NCI-H460 (cell line): ENCODE measurements at places on chromosomes 4 and X.

GRCh38 chr4:69490271-69490670, 5.4 kb downstream of the UGT2B4 start:
- no peak for DNase-seq

DNA sequence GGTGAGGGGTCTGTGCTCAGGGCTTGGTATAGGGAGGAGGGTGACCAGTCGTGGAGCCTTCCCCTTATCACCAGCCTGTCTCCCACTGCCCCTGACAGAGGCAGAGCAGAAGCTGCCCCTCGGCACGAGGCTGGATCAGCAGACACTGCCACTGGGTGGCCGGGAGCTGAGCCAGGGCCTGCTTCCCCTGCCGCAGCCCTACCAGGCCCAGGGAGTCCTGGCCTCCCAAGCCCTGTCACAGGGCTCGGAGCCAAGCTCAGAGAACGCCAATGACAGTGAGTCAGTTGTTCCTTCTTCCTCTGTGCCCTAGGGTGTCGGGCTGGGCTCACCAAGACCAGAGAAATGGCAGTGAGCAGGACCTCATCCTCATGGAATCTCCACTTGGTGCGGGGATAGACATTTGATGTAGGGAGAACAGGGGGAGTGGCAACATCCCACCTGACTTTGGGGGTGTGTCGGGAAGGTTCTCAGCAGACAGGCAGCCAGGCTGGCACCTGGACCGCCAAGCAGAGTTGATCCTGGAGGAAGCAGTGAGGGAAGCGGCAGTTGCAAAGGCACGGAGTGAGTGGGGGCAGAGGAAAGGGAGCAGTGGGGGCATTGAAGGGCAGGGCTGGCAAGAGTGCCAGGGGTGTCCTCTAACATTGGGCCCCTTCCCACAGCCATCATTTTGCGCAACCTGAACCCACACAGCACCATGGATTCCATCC, 14.3 kb upstream of the UBA1 start:
- no peak for DNase-seq

GRCh38 chrX:46178763-46179162, 366.5 kb downstream of the ZNF674 start:
- no peak for DNase-seq

- DNase-seq, result no peak
Measured at GRCh38 chr4:15132739-15133138, 130.5 kb downstream of the CPEB2 start.

- no peak for DNase-seq
Measured at GRCh38 chr4:87540146-87541058, 11.2 kb upstream of the SPARCL1 start.

DNA sequence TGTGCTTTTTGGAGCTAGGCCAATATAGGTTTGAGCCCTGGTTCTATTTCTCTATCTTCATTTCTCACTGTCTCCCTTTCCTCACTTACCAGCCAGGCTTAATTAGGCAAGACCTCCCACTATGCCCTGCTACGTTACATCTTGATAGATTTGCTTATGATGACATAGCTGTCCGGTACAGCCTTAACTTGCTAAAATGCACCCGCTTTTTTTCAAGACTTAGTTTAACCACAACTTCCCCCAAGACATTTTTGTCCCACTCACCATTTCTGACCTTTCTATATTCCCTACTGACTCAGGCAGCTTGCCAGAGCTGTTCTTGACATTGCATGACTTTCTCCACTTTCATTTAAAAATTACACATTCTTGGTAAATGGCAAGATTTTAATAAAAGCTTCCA, 152.6 kb downstream of the MID1 start:
- no peak for DNase-seq

GRCh38 chr4:38034986-38035882, 75.0 kb downstream of the PTTG2 start:
- DNase-seq, result peak; percentile 56

DNA sequence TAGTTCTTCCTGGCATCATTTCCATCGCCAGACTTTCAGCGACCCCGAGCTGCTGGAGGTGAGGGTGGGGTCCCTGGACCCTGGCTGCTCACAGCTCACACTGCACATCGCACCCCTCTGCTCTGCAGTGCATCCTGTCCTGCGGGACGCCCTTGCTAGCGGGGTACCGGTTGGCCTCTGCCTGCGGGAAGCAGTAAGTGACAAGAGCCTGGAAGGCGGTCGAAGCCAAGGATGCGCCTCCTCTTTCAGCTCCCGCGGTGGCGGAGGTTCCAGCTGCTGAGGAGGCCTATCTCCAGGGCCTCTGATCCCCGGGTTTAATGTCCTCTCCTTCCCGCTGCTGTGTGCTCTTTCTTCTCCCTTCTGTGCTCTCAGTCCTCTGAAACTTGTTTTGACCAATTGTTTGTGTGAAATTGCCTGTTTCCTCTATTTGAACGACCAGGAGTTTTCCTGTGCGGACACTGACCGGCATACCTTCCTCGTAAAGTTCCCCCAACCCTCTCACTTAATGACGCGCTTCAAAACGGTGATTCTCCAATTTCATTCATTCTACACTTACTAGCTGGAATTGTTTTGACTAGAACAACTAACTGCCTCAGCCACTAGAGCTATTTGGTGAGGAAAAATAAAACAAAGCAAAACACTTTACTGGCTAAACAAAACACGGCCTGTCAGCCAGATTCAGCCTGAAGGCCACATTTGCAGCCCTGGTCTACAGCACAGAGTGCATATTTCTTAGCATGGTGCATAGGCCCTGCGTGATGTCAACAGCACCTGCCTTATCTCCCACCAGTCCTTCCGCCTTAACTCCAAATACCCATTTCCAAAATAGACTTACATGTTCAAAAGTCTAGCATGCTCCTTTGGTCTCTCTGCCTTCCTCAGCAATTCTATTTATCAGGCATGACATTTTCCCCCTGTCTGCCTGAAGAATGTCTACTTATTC, 28.0 kb downstream of the MGAT4D start:
- DNase-seq, result no peak

- no peak for DNase-seq
Measured at GRCh38 chr4:122152711-122153226, 638 bp downstream of the BLTP1 start.

- no peak for DNase-seq
Measured at GRCh38 chr4:80305466-80305865, 30.1 kb upstream of the CFAP299 start.

GRCh38 chrX:53237056-53237455, 12.0 kb upstream of the KDM5C start:
- DNase-seq, result no peak

DNA sequence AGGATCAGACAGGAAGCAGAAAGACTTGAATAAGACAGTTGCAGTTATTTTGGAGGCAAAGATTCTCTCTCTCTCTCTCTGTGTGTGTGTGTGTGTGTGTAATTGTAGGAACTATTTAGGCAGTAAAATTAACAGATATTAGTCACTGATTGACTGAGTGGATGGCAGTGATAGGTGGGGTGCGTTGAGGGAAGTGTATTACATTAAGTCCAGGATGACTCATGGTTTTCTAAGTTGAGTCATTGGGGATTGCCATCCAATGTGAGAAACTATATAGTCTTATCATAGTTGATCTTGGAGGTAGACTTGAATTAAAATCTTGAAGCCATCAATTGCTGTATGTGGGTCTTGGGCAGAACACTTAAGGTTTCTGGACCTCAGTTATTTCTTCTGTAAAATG, 75.4 kb downstream of the AR start:
- peak; percentile 24 for DNase-seq

DNA sequence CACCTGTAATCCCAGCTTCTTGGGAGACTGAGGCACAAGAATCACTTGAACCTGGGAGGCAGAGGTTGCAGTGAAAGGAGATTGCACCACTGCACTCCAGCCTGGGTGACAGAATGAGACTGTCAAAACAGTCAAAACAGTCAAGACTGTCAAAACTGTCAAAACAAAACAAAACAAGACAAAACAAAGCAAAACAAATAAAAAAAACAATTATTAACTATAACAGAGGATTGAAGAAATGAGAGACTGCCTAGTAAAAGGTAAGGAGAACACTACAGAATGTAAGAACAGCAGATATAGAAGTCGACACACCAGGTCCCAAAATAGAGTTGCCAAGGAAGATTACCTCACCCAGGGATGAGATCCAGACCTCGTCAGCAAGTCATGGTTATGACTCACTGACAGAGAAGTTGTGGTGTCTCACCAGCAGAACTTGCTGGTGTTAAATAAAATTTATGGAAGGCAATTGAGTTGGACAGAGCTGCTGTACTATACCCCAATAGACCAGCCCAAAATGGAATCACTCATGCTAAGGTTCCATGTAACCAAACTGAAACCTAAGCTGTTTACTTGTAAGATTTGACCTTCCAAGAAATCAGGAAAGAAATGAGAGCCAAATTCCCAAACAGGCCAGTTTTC, 32.1 kb upstream of the GK start:
- DNase-seq, result no peak

DNA sequence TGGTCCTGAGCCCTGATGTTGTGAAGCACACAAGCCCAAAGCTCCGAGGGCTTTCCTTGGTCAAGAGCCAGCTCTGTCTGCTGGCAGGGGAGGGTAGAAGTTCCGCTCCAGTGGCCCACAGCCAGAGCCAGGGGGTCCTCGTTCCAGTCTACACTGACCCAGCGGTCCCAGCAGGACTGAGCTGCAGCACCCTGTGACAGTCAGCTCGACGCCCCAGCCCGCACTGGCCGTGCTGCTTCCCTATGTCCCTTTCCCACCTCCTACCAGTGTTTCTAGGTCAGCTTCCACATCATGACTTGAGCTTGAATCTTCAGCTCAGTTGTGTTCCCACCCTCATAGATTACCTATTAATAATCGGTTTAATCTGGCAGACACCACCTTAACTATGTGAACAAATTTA, 22.5 kb upstream of the DCTD start:
- DNase-seq, result no peak

GRCh38 chr4:112110059-112110425, 35.2 kb upstream of the FAM241A start:
- no peak for DNase-seq

GRCh38 chr4:16384576-16384975, 158.3 kb upstream of the TAPT1 start:
- no peak for DNase-seq

- DNase-seq, result no peak
Measured at GRCh38 chr4:93777081-93777460, 51.5 kb upstream of the ATOH1 start.

GRCh38 chrX:119573840-119574393, 446 bp upstream of the UBE2A start:
- DNase-seq, result no peak

GRCh38 chr4:37132351-37132974, 112.1 kb upstream of the NWD2 start:
- DNase-seq, result no peak

GRCh38 chr4:4595252-4595651, 53.4 kb upstream of the STX18 start:
- DNase-seq, result no peak
